ENCODE measurements at places on chromosomes 13 and 19.

DNA sequence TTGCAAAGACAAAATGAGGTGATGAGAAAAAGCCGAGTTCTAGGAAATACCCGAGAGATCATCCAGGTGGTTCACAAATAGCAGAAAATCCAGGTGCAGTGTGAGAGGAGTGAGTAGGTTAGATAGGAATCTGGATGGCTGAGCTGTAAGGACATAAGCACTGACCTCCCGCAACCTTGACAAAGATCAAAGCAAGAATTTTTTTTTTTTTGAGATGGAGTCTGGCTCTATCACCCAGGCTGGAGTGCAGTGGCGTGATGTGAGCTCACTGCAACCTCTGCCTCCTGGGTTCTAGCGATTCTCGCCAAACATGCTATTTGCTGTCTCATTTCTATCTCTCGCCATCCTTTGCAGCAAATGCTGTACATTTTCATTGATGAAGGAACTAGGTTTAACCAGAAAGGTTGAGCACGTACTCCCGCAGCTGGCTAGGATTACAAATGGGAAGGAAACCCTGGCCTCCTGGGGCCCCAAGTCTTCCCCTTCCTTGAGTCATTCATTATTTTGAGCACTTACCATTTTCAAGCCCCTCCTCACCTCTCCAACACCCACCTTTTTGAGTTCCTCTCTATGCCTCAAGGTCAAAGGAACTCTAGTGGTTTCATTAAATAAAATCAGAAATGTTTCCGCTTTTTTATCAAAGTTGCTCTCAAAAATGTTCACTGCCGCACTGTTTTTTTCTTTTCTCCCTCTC, 38.8 kb downstream of the NLRP12 start:
- DNase-seq: no peak

DNA sequence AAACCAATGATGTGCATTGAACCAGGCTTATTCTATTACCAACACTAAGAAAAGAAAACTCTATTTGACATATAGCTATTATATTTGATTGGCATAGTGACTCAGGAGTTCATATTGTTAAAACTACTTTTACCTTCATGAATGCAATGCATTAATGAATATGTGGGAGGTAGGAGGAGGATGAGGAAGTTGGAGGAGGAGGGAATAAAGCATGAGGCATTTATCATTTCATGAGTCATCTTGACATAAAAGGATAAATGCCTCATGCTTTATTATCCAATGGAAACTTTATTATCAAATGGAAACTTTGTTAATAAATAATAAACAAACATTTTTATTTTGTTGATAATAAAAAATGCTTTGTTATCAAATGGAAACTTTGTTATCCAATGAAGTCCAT, 116.5 kb downstream of the SPRY2 start:
- DNase-seq: no peak

GRCh38 chr13:99367663-99368448, 60.7 kb upstream of the GPR183 start:
- no peak for DNase-seq

GRCh38 chr13:110387451-110388107, 80.5 kb downstream of the COL4A2 start:
- DNase-seq: no peak

DNA sequence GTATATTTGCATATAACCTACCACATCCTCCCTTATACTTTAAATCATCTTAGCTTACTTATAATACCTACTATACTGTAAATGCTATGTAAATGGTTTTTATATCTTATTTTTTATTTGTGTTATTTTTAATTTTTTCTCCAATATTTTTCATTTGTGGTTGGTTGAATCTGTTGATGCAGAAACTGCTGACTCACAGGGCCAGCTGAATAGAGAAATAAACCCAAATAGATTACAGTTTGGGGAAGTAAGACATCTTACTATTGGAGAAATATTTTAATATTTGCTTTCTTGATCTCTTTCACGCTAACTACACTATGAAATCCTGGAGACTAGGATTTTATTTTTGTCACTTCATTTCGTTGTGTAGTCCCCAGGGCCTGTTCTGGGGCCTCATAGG, 7.1 kb downstream of the SMAD9 start:
- no peak for DNase-seq

DNA sequence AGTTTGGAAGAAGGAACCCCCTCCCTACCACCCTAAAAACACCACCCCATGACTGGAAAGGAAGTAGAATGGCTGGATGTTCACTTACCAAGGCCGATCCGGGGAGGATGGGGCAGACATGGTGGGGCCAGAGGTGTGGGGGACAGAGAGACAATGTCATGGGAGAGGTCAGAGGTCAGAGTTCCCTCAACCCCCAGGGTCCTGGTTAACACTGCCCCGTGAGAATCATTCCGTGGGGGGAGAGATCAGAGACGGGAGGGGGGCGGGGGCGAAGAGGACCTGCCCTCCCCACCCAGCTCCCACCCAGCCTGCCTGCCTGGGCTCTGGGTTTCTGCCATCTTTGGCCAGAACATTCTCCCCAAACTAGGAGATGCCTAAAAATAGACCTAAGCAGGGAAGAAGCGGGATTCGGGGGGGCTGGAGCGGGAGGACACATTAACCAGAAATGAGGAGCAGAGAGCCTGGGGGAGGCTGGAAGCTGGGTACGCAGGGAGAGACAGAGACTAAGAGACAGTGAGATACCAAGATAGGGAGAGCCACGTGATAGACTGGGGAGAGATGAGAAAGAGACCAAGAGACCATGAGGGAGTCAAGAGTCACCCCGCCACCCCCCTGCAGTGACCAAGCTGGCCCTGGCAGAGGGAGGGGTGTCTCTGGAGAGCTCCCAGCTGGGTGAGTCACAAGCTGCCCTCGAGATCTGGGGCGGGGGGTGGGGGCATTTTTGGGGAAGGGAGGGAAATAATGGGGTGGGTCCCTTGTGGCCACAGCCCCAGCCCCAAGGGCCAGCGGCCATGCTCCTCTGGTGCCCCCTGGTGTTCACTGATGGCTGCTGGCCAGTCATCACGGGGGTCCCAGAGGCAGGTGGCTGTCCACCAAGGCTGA, 6.1 kb upstream of the KANK2 start:
- no peak for DNase-seq

- DNase-seq: no peak
Observed at GRCh38 chr19:2561221-2561620, 85.3 kb downstream of the GADD45B start.

- no peak for DNase-seq
Observed at GRCh38 chr19:1862424-1863327, 703 bp downstream of the KLF16 start.

GRCh38 chr19:6236310-6237291, 43.2 kb downstream of the MLLT1 start:
- DNase-seq: no peak

DNA sequence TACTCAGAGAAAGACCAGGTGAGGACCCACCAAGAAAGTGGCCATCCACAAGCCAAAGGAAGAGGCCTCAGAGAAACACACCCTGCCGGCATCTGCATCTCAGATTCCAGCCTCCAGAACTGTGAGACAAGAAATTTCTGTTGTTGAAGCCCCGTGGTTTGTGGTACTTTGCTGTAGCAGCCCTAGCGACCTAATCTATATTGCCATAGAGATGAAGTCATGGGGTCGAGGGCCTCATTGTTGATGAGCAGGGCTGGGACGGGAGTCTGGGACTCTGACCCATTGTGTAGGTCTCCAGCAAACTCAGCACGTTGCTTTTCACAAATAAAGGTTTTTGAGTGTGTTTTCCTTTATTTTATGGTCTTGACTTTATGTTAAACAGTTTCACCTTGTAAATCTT, 174.9 kb downstream of the TNFSF13B start:
- no peak for DNase-seq

GRCh38 chr13:60398907-60399589, 2.0 kb downstream of the TDRD3 start:
- no peak for DNase-seq

DNA sequence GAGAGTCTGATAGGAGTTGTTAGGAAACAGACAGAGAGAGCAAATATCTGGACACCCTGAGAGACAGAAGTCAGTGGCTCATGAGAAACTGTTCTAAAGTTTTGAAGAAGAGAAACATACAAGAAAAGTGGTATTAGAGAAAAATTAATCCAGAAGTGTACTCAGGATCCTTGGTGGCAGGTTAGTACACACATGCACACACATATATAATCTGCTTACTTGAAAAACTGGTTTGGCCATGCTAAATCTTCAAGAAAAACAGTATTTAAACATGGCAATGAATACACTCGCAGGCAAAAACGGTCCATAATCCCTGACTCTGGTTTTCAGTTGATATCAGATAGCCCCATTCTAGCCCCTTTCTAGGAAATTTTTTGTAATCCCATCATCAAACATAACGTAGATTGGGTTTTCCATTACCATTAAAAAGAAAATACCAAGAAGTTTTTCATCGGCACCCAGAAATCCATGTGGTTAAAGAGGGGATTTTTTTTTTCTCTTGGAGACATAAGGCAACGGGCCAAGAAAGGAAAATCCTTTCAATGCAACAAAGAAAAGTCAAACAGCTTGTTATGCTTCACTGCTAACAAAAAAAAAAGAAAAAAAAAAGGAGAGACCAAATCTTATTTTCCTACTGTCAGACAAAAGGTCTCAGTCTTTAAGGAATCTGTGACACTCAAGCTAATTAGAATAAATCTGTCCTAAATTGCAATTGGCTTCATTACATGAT, 178.0 kb upstream of the MIR17HG start:
- no peak for DNase-seq

GRCh38 chr13:31242916-31243315, 43.1 kb downstream of the B3GLCT start:
- no peak for DNase-seq

GRCh38 chr13:99724633-99725517, 223.6 kb downstream of the TM9SF2 start:
- no peak for DNase-seq

- DNase-seq: no peak
Observed at GRCh38 chr13:73825143-73825542, 309.1 kb downstream of the KLF12 start.

- DNase-seq: no peak
Observed at GRCh38 chr19:1453525-1454364, 3.8 kb downstream of the APC2 start.

DNA sequence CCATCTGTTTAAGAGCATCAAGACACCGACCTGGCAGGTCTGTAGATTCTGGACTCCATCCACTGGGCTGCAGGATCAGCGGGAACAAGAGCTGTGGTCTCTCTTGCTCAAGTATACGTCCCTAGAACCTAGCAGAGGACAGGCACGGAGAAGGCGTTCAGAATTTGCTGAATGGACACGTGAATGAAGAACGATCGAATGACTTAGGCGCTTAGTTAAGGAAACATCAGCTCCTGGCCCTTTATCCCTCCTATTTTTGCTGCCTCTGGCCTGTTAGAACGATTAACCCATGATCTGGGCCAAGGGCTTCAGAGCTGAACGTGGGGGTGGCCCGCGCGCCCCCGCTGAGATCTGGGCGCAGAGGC, 953 bp downstream of the DZIP1 start:
- DNase-seq: no peak

DNA sequence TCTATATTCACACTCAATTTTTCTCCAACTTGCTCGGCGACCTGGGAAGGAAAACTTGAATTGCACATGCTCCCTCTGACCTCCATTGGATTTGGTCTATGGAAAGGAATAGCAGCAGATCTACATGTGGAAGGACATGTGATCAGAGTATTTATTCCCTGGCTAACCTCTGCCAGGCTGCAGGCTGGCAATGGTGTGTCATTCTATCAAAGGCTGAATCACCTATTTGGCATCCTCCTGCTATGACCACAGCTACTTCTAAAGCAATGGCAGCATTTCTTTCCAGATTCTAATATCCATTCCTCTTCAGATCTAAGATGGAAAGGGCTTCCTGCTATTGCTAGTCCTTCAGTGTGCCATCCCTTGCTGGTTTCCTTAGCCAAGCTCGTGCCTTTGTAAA, 144.3 kb upstream of the FREM2 start:
- no peak for DNase-seq

- DNase-seq: no peak
Observed at GRCh38 chr19:40284251-40284500, 969 bp downstream of the AKT2 start.

GRCh38 chr19:10780368-10780767, 55.6 kb downstream of the TMED1 start:
- no peak for DNase-seq

DNA sequence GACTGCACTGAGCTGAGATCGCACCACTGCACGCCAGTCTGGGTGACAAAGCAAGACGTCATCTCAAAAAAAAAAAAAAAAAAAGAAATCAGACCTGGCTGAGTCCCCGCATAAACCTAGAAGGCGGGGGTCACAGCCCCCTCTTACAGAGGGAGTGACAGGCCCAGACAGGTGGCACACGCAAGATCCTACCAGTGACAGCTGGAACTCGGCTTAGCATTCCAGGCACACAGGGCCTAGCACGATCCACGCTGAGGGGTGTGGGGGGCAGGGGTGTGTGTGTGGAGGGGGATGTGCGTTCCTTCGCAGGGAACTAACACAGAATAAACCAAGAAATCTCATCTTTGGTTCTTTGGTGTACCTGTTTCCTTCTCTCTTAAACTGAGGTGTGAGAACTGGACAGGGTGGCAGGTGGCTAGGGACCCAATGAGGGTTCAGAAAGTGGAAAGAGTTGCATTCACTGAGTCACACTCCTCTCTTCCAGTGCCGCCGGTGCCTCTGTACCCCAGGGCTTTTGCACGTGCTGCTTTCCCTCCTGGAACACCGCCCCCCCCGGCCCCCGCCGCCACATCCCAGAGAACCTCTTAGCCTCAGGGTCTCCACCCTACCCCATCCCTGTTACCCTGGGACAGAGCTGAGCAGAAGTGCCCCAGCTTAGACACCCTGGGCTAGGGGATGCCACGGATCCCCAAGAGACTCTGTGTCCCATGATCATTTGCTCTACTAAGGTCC, 5.0 kb downstream of the SGTA start:
- no peak for DNase-seq

GRCh38 chr19:35114353-35115176, 1.1 kb upstream of the FXYD3 start:
- DNase-seq: peak; percentile 37

DNA sequence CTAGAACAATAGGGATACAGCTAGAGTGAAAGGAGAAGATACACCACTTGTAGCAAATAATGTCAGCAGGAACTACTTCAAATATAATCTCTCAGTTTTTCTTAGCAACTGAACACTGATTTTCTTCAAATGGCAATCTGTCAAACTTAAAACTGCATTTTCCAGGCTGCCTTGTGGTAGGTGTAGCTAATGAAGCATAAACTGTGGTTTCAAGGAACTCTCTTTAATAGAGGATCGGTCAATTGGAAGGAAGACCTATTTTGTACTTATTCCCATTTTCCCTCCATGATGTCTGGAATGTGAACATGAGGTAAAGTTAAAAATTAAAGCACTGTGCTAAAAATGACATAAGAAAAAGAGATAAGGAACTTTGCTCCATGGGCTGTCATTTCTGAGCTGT, 1261.9 kb downstream of the PCDH17 start:
- DNase-seq: no peak

GRCh38 chr13:28100150-28101121, at the start of gene FLT3:
Gene FLT3 (minus strand): TSS chr13:28100576. CDS start chr13:28100510, 66 bp downstream.
- peak; percentile 42 for DNase-seq

DNA sequence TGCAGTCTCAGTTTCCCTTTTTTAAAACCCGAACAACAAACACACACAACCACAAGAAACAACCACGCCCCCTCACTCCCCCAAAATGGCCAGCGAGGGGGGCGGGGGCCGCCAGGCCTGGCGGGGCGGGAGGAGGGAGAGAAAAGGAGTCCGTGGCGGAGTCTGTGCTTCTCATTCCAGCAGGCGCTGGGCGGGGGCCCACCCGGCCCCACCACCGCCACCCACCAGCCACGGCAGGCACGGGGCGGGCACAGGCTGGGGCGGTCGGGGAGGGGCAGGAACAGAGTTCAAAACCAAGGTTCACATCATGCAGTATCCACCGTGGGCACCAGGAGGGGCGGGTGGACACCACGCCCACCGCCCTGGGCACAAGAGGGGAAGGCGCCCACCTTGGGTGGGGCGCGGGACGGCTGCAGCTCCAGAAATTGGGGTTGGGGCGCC, 12.9 kb downstream of the DPF1 start:
- no peak for DNase-seq
